HFF-Myc (cell line): ENCODE measurements at places on chromosomes 7 and 10.

- DNase-seq = no peak
Measured at GRCh38 chr7:141012696-141013344, 1.9 kb downstream of the MRPS33 start.

DNA sequence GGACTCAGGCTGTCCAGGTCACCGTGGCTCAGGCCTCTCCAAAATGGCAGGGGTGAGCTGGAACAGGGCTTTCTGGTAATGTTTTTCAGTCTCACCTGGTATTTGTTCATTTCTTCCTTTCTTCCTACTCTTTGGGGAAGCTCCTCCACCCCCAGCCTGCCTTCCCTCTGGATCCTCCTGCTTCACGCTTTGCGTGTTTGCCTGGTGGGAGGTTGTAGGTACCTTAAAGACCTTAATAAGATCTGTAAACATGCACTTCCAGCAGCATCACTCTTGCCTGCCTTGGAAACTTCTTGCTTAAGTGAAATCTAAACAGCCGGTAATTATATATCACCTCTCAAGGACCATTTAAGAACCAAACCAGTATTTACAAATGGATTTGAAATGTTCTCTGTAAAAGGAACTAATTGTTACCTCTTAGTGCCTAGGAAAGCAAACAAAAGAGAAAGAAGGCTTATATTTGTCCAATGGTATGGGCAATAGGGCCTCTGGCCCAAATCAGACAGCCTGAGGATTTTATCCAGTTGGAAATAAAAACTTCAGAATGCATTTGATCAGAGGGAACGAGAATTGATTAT lies 339.9 kb downstream of the CCSER2 start:
- no peak for DNase-seq

DNA sequence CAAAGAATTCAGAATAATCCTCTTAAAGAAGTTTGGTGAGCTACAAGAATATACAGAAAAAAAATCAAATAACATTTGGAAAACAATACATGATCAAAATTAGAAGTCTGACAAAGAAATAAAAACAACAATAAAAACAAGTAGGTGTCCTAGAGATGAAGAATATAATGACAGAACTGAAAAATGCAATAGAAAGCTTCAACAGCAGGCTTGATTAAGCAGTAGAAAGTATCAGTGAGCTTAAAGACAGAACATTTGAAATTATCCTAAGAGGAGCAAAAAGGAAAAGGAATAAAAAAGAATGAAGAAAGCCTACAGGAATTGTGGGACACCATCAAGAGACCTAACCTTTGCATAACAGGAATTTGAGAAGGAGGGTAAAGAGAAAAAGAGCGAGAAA lies 238.8 kb downstream of the ZEB1 start:
- no peak for DNase-seq

- DNase-seq = no peak
Measured at GRCh38 chr7:13276977-13277376, 589.5 kb downstream of the ARL4A start.
